ENCODE measurements at places on chromosomes 16 and 17.

DNA sequence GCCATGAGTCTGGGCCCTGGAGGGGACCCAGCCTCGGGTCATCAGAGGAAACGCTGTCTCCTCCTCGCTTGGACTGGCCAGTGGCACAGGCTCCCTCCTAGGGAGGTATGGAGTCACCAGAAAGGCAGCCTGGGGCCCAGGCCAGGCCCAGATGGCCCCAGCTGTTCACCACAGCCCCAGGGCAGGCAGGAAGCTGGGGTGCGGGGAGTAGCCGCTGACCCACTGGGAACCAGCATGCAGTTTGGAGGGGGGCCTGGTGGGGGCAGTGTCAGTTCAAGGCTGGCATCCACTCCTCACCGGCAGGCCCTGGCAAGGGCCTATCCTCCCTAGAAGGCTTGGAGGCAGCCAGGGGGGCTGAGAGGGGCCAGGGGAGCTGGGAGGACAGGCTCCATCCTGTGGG lies 48.8 kb downstream of the SDK2 start:
- no peak for DNase-seq

GRCh38 chr16:15701975-15702970 lies 52.2 kb downstream of the NDE1 start:
- DNase-seq = no peak

DNA sequence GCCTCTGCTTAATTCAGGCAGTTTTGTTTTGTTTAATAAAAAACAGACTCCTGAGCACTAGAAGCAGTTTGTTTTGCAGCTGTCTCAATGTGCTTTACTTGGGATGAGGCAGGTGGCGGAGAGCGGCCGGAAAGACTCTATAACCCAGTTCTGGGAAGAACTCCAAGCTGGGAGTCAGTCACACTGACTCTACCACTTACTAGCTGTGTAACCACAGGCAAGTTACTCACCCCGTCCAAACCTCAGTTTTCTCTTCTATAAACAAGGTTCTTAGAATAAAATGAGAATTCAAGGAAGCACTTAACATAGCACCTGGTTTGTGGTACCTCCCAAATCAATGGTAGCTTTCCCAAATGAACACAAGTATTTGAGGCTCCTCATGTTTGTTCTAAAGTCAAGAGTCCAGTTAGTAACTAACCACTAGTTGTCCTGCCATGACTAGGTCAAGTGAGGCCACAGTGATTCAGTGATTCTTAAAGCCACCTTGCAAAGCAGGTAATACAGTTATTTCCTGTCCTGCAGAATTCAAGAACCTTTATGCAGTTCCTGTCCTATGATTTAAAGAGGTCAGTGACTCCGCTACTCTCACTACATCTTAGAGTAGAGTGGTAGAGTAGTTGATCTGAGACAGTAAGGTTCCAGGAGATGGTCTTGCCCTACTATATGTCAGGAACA lies 2.7 kb downstream of the TXNDC17 start:
- no peak for DNase-seq

DNA sequence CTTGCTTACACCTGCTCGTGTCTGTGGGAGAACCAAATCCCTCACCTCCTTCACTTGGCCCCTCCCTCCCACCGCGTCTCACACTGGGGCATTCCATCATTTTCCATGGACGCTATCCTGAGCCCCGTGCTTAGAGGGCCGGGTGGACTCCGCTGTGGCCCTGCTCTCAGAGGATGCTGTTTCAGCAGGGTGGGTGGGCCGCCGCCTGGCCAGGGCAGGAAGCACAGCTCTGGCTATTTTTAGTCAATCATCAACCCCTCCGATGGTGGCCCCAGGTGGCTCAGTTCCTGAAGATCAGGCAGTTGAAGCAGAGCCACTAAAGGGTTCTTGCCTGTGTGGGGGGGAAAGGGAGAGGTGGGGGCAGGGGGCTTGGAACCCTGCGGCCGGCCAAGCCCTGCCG lies 230.3 kb downstream of the ENGASE start:
- DNase-seq = no peak

GRCh38 chr16:53156516-53156915 lies 101.7 kb downstream of the CHD9 start:
- no peak for DNase-seq

- DNase-seq = no peak
These were observed 54.8 kb downstream of the SCNN1B start for GRCh38 chr16:23356941-23357340.

- DNase-seq = no peak
These were observed 249.0 kb downstream of the BCAS3 start for GRCh38 chr17:60926466-60927183.

GRCh38 chr16:4370570-4371356 lies 885 bp upstream of the VASN start:
- DNase-seq = no peak

DNA sequence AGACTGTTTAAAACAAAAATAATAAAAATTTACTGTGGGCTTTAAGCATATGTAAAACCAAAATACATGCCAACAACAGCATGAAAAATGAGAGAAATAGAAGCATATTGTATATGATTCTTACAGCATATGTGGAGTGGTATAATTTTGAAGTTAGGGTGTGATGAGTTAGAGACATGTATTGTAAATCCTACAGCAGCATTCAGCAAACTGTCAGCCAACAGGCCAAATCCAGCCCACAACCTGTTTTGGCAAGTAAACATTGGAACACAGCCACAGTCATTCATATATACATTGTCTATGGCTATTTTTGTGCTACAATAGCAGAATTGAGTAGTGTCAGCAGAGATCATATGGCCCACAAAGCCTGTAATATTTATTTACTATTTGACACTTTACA lies 42.3 kb downstream of the ZNF18 start:
- DNase-seq = no peak

DNA sequence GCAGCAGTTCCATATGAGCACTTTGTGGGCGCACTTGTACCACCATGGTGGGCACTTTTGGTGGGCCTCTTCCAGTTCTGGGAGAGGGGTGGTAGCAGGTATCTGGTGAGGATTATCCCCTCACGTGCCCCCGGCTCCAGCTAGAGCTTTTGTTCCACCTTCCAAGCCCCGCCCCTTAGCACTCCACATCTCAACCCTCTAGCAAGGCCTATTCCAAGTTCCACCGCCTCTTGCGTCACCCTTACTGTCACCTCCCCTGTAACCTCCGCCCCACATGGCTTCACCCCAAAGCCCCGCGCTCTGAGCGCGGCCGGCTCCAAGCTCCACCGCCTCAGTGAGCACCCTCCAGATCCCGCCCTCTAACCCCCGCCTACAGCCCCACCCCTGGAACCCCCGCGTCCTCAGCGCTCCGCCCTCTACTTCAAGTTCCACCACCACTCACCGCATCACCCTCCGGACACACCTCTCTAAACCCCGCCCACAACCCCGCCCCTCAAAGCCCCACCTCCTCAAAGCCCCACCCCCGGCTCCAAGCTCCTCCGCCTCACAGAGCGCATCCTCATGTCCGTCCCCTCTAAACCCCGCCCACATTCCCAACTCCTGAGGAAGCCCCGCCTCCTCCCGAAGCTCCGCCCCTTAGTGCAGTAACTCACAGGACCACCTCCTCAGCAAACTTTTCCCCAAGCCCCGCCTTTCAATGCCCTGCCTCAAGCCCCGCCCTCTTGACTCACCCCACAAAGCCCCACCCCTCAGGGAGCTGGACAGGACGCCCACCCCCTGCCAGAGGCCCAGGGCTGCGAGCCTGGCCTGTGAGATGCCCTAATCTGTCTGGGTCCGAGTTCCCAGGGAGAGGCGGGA lies 11.1 kb downstream of the SCN4A start:
- no peak for DNase-seq

GRCh38 chr17:15512071-15512709 lies 44.8 kb upstream of the CDRT4 start:
- DNase-seq = no peak

- no peak for DNase-seq
These were observed 59.2 kb downstream of the PITPNC1 start for GRCh38 chr17:67436233-67436632.

- DNase-seq = no peak
These were observed 482.8 kb downstream of the SOX9 start for GRCh38 chr17:72603420-72604242.

GRCh38 chr16:60230666-60231065 lies 1496.5 kb upstream of the GOT2 start:
- no peak for DNase-seq

DNA sequence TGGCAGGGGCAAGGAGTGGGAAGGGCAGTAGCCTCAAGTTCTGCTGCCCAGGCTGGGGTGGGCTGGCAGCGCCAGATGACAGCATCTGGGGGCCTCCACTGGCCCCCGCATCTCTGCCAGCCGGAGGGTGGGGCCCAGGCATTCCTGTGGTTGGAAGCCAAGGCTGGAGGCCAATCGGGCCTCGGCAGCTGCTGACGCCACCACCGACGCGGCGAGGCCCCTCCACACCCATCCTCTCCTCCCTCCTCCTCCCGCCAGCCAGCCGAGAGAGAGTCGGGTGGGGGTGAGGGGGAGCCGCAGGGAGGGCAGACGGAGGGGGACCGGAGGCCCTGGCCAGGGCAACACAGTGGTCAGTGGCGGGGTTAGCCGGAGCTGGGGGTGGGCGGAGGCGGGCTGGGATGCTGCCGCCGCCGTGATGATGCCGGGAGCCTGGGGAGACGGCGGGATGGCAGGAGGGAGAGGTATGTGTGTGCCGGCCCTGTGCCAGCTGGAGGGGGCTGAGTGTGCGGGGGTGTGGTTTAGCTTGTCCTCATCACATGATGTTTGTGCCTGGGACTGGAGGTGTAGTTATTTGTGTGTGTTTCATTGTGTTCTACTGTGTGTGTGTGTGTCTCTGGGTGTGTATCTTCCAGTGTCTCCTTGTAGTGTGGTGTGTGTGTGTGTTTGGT lies 36.6 kb downstream of the ARHGAP23 start:
- DNase-seq = no peak

Measured in esophagus squamous epithelium (tissue), 5 donors.